Fibroblast of skin of back (primary cell): ENCODE measurements at places on chromosomes 5 and 9.

DNA sequence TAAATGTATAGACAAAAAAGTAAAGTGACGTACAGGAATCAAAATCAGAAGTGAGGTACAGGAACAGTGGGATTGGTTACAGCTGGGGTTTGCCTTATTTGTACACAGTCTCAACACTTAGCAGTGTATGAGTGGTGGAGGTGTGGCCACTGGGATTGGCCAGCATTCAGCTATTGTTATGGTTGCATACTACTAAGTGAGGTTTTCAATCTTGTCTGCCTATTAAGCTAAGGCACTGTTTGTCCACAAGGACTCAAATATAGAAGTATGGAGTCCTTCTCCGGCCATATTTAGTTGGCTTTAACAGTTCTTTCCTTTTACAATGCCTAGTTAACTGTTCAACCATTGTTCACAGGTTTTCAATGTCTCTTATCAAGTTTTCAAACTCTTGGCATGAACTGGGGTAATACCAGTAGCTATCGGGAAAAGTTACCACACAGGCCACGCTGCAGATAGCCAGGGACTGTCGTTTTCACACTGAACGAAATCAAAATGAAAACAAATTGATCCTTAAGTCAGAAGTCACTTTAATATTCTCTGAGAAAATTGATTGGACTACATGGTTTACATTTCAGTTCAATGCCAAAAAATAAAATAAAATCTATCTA is 176.0 kb upstream of the FREM1 start:
- no peak for DNase-seq

GRCh38 chr5:124742983-124743601 is 3.3 kb downstream of the ZNF608 start:
- DNase-seq = peak; percentile 84

DNA sequence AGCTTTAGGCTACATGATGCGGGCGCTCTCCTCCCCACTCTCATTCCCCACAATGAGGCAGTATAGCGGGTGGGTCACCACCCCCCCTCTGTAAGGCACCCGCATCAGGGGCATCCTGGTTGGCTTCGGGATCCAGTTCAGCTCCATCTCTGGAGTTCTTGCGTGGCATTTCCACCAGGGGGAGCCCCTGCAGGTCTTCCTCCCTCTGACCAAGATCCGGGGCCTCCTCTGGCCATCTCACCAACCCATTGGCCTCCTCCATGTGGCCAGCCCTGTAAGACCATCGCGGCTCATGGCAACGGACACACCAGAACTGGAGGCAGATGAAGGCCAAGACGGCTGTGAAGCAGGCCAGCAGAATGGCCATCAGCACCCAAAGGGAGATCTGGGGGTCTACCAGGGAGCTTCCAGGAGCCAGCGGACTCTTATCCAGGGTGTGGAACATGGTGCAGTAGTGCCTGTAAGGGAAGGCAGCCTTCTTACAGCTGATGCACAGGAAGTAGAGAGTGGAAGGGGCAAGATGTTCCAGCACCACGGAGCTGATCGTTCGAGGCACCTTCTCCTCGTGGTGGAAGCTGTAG is 77.0 kb downstream of the CYFIP2 start:
- peak; percentile 40 for DNase-seq

GRCh38 chr5:137831526-137831925 is 36.1 kb upstream of the MYOT start:
- DNase-seq = no peak

DNA sequence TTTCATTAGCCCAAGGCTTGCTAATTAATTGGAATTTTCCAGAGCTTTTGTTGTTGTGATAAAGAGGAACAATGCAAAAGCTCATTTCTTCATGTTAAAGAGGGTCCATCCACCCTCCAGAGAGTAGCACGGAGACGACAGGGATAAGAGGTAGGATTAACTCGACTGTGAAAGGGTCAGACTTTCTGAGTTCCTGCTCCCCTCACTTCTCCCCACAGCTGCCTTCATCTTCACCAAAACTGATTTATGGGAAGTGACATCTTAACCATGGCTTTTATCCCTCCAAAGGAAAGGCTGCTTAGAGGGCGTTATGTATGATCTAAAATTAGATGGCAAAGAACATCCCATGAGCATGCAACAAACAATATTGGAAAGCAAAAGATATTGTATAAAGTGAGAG is 135.5 kb downstream of the GLIS3 start:
- no peak for DNase-seq

GRCh38 chr5:169527066-169527465 is 56.5 kb upstream of the SPDL1 start:
- no peak for DNase-seq

- DNase-seq = no peak
These were observed 811.0 kb upstream of the GRAMD2B start for GRCh38 chr5:125612181-125612721.

- DNase-seq = no peak
These were observed 489.1 kb downstream of the CDH18 start for GRCh38 chr5:19498852-19499251.

DNA sequence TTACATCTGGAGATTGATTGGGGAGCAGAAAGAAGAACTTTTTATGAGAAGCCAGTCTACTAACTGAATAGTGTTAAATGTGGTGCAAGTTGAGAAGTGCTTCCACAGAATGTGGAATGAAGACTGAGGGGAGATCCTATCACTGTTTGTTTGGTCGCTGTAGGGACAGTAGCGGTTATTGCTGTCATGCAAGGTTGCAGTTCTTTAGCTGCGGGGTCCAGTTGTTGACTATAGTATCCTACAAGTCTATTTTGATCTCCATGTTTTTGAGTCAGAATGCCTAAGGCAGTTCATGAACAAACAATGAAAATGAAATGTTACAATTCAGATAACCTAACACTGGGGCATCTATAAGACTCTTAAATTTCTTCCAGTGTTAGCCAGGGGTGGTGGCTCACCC is 45.3 kb upstream of the PDZD2 start:
- DNase-seq = no peak

- peak; percentile 16 for DNase-seq
These were observed 265.8 kb downstream of the SLF1 start for GRCh38 chr5:94884311-94884710.

- DNase-seq = peak; percentile 38
These were observed 248.0 kb downstream of the DRD1 start for GRCh38 chr5:175195698-175196656.

GRCh38 chr9:88641456-88642240 is 106.7 kb downstream of the NXNL2 start:
- DNase-seq = no peak

DNA sequence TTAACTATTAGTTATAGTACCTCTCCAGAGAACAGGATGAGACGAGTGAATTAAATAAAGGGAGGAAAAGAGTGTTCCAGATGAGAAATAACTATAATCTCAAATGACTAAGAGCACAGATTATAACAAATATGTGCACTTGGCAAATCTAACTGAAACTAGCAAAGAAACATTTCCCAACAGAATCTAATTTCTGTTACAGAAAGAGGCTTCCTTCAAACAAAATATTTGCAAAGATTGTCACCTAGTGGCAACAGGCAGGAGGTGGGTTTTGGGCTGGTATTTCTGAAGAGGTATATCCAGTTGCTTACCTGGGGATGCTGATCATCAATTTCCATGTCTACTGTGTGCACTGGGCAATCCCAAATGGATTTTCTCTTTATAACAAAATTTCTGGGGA is 5.6 kb upstream of the SPDL1 start:
- DNase-seq = peak; percentile 46

GRCh38 chr5:153690236-153690635 is 199.8 kb downstream of the GRIA1 start:
- no peak for DNase-seq

- peak; percentile 99 for DNase-seq
These were observed 79.6 kb downstream of the ADAMTS2 start for GRCh38 chr5:179265514-179266290.

DNA sequence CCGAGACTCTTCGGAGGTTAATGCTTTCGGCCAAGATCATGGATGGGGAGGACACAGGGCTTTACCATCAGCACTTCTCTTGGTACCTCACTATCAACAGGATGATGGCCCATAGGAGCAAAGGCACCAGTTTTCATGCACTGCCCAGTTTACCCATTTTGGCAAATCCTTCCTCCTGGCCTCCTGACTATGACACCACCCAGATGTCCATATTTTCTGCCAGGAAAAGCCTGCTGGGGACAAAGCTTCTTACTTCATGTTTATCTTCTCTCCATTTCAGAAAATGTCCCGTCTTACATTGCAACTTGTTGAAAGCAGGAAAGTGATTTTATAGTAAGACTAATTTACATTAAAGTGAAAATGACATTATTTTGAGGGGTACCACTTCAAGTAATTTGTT is 61.4 kb upstream of the GAS1 start:
- DNase-seq = no peak

DNA sequence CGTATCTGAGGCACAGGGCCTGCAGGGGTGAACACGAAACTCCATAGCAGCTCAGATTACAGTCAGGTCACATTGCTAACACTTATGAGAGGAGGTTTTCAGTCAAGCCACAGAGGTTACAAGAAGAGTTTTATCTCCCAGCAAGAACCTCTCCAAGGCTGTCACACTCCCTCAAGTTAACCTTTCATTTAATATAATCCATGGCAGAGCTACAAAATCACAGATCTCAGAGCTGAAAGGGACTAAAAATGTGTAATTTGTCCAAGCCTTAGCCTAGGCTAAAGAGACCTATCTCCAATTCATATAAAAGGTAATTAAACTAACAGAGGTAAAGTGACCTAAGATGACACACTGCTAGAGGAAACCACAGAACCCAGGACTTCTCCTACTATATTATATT is 57.2 kb downstream of the MLANA start:
- no peak for DNase-seq

GRCh38 chr5:168409591-168410458 is 76.4 kb upstream of the RARS1 start:
- peak; percentile 81 for DNase-seq

- no peak for DNase-seq
These were observed 52.1 kb upstream of the KIAA1958 start for GRCh38 chr9:112434487-112434886.

DNA sequence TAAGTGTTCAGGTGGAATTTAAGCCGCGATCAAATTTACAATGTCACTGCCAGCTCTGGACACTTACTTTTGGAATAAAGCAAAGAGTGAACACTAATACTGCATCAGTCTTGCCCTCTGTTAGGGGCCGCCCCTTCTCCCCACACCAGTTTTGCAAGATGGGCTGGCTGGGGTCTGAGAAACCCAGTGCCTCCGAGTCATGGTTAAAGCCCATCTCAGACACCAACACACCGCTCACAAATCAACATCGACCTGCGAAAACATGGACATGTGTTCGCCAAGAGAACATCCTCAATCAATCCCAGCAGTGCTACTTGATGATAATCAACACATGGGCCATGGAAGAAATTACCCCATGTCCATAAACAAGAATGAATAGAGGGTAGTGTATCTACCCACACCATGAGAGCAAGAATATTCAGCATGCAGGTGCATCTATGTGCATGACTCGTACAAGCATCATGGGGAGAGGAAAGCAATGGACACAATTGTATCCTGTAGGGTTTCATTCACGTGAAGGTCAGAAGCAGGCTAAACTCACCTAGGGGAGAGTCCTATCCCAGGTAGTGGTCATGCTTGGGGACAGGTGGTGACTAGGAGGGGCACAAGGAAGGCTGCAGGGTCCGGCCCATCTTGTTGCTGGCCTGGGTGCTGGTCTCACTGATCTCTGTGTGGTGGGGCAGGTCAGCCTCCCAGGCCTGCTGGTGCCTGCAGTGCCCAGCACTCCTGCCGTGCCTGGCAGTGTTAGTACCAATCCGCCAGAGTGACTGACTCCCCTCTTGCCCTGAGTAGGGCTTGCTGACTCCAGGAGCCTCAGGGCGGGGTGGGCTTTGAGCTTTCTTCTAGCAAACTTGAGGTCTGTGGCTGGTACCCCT is 5.0 kb downstream of the S1PR3 start:
- DNase-seq = no peak

DNA sequence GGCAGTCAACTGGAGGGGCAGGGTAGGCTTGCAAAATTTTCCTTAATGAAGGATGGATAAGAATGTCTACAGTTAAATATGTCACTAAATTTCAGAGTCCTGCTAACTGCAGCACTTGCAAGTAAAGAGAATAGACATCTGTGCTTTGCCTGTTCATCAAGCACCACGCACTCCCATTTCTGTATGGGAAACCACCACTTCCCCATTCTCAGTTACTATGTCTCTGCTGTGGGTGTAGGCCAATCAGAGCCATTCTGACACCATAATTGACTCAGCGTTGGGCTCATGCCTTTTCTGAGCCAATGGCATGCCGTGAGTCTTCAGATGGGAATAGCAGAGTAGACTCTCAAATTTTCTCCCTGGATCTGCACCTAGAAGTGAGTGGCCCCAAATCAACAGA is 247.5 kb downstream of the GABRB2 start:
- no peak for DNase-seq

- DNase-seq = no peak
These were observed 1.6 kb upstream of the PCAT7 start for GRCh38 chr9:94553029-94553938.
